Hepatic stellate cell (primary cell): ENCODE measurements at places on chromosomes 1 and 21.

DNA sequence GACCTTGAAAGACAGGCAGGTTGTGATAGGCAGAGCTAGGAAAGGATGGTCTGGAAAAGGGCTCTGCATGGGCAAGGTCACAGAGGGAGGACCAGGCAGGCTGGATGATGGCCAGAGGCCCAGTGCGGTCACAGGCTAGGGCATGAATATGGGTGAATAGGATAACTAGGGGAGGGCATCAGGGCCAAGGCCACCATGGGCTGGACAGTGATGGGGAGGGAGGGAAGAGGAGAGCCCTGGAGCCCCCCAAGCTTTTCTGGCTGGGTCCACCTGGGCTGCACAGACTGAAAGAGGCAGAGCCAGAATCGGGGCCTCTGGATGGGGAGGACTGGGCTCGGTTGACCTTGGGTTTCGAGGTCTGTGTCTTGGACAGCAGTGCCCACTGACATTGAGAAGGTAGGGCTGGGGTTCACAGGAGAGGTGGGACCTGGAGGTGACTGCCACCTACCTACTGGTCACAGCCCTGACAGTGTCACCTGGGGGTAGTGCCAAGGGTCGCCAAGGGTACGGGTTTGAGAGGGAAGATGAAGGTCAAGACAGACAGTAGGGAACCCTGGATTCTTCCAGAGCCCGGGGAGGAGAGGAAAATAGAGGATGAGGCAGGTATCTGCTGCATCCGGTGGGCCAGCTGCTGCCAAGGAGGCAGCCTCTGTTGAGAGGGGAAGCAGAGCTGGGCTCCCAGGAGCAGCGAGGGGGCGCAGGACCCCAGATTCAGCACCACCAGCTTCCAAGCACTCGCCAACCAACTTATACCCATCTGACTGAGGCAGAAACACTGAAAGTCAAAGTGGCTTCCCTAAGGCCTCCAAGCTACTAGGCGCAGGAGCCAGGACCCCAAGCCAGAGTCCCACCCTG, 6.1 kb upstream of the NPHP4 start:
- DNase-seq = no peak

GRCh38 chr1:173870252-173871075, 2.3 kb downstream of the ZBTB37 start:
- DNase-seq = no peak

GRCh38 chr1:222905151-222905550, 90.3 kb downstream of the DISP1 start:
- DNase-seq = no peak

DNA sequence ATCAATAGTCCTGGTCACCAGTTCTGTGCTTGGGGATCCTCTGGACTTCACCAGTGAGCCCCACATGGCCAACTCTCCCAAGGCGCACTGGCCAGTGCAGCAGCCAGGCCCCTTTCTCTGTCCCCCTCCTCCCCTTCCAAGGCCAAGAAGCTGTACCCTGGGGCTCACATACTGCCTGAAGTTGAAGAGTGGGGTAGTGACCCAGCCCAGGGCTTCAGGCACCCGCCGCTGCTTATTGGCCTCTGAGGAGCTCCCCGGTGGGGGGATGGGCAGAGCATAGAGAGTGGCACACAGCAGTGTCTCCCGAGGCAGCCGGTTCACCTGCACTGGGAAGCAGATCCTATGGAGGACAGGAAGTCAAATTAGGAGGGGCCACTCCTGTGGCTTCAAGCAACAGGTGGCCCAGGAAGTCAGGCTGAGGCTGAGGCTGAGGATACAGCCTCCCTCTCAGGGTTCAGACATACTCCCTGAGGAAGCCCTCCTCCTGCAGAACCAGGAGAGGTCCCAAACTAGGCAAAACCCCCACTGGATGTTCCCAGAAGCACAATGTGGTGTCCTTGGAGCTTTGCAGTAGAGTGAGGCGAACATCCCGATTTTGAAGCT, 38.2 kb upstream of the PPP1R15B start:
- no peak for DNase-seq

GRCh38 chr1:21761052-21761451, 21.9 kb downstream of the USP48 start:
- no peak for DNase-seq

GRCh38 chr1:217364220-217364619, 266.7 kb downstream of the GPATCH2 start:
- no peak for DNase-seq
